HFFc6 (cell line): ENCODE measurements at places on chromosomes 3 and 15. TPM values are rescaled to one million over a fixed set of nuclear protein-coding genes. Genes with fewer than 3 reads are reported as not detected.

The CAMP gene
- total RNA-seq, result not detected in 3 replicates

The TRPM1 gene
- 0.18 TPM in 1 of 3 replicates, not detected in the others for total RNA-seq

The KBTBD13 gene
- not detected in 3 replicates for total RNA-seq

DNA sequence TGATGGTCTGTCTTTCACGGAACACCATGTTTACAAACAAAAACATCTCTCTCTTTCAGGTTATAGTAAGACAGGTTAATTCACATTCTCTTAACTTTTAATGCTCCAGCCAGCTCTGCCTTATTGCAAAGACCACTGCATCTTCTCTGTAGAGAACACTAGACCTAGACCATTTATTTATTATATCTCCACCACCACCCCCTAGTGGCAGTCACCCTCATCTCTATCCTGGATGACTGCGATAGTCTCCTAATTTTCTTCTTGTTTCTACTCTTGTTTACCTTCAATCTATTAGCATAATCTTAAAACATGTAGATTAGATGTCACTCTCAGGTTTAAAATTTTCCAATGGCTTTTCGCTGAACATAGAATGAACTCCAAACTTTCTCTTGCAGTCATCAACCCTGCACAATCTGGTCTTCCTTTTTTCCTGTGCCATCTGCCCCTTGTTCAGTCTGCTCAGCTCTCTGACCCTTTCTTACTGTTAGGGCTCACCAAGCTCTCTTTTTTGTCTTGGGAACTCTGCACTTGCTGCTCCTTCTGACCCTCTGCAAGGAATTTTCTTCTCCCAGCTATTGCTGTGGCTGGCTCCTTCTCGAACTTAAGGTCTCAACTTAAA, 155.6 kb downstream of the SQOR start:
- no peak overlapping the region for H3K4me3 ChIP-seq
- no peaks in the 10 kb centered on the region for H3K36me3 ChIP-seq
- H3K4me1 ChIP-seq, result peaks cover 7% of the 10 kb centered on the region; the same call in 1 of the 2 replicates
- no peak overlapping the region for H3K27ac ChIP-seq
- H3K27me3 ChIP-seq, result no peaks in the 10 kb centered on the region; the same call in none of the 2 replicates
- DNase-seq, result no peak

GRCh38 chr3:171531716-171532115, 71.5 kb upstream of the TNIK start:
- no peak overlapping the region for H3K4me3 ChIP-seq
- no peaks in the 10 kb centered on the region for H3K27me3 ChIP-seq
- no peak for DNase-seq
- H3K27ac ChIP-seq, result no peak overlapping the region
- H3K36me3 ChIP-seq, result no peaks in the 10 kb centered on the region

DNA sequence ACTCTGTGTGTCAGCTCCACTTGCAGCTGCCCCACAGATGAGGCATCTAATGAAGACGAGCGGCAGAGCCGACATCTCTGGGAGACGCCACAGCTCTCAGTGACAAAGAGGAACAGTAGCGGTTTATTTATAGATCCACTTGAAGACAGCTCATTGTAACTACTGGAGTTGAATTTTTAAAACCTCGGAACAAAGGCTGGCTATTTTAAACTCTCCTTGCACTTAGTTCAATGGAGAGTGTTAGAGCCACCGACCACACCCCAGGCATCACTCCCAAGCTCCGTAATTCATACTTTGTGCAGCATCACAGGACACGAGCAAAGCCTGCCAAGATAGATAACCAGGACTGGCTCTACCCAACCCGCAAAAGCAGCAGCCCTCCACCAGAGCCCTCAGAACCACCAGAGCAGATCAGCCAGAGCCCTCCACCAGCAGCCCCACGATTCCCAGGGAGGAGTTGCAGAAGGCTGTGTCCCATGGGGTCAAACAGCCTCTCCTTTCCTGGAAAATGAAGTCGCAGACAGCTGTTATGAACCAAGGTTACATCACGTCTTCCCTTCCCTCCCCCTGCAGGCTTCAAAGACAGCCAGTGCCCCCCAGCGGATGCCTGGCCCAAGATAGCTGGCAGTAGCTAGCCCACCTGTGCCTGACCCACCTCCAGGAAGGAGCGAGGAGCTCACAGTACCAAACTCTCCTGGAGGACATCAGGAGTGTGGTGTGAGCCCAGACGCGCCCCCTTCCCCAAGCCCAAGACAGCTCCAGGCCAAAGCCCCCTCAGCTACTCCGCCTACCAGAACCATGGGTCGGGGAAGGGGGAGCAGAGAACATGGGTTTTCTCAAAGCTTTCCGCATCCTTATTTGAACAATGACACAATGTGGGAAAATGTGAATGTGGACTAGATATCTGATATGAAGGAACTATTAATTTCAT, 45.7 kb downstream of the POC1A start:
- no peak overlapping the region for H3K27ac ChIP-seq
- no peak for DNase-seq
- H3K4me3 ChIP-seq, result no peak overlapping the region
- H3K4me1 ChIP-seq, result peaks cover 5% of the 10 kb centered on the region; the same call in 1 of the 2 replicates

GRCh38 chr15:92421976-92422375, 28.3 kb downstream of the ST8SIA2 start:
- DNase-seq, result peak; percentile 8
- H3K4me1 ChIP-seq, result peaks cover 14% of the 10 kb centered on the region
- no peak overlapping the region for H3K27ac ChIP-seq
- no peak overlapping the region for H3K4me3 ChIP-seq
- H3K36me3 ChIP-seq, result peaks cover 5% of the 10 kb centered on the region; the same call in 1 of the 2 replicates
